ENCODE measurements at places on chromosomes 11 and 22.

- DNase-seq = peak; percentile 72
Observed at GRCh38 chr22:45202333-45203149, 38.2 kb downstream of the KIAA0930 start.

DNA sequence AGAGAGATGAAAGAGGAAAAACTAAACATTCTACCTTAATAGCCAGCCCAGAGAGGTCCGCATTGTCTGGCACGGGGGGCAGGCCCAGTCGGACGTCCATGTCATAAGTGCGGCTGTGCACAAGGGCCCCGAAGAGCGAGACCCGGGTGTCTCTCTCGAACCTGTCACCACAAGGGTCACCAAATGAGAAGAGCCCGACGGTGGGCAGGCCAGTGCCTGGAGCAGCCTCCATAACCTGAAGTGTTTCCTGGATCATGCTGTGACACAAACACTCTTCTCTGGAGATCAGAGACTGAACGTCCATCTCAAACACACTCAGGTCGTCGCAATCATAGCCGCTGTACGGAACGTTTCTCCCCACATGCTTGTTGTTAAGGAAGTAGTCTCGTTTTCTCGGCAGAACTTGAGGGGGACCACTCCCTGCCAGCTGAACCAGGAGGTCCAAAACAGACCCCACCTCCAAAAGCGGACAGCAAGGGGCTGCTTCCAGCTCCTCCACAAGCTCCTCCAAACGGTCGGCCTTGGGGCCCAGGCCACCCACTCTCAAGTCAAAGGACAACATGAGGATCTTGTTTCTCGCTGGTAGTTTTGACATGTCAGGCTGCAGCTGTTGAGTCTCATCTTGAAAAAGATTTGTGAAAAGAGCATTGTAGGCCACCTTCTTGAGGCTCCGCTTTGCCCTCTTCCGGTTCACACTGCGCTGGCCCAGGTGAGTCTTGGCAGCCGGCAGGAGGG, 971 bp downstream of the TUBGCP6 start:
- DNase-seq = no peak

DNA sequence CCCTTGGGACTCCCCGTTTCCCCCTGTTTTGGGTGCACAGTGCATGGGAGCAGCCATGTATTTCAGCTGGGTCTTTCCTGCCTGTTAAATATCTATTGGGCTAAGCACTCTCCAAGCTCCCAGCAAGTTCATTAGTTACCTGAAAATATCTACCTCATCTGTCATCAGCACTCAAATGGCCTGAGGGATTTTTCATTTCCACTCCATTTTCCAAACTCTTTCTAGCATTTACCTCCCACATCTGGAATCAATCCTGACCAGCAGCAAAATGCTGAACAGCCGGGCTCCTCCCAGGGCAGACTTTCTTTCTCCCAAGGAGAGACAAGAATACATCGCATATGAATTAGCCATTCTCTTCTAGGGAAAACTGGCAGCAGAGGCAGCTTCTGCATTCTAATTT, 273.5 kb upstream of the MPPED2 start:
- DNase-seq = no peak

DNA sequence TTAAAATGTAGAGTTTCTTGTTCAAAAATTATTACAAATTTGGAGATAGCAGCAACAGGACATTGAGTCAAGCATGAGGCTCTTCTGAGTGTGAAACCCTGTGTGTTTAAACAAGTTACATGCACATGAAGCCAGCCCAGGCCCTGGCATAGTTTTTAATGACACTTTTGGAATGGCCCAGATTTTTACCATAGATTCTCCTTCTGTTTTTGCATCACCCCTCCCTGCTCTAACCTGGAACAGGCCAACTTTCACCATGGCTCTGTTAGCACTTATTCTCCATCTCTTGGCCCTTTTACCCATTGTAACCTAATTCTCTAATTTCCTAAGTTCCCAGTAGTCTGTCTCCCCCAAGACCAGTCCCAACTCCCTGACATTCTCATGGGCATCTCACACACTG, 63.1 kb upstream of the PRSS23 start:
- no peak for DNase-seq

DNA sequence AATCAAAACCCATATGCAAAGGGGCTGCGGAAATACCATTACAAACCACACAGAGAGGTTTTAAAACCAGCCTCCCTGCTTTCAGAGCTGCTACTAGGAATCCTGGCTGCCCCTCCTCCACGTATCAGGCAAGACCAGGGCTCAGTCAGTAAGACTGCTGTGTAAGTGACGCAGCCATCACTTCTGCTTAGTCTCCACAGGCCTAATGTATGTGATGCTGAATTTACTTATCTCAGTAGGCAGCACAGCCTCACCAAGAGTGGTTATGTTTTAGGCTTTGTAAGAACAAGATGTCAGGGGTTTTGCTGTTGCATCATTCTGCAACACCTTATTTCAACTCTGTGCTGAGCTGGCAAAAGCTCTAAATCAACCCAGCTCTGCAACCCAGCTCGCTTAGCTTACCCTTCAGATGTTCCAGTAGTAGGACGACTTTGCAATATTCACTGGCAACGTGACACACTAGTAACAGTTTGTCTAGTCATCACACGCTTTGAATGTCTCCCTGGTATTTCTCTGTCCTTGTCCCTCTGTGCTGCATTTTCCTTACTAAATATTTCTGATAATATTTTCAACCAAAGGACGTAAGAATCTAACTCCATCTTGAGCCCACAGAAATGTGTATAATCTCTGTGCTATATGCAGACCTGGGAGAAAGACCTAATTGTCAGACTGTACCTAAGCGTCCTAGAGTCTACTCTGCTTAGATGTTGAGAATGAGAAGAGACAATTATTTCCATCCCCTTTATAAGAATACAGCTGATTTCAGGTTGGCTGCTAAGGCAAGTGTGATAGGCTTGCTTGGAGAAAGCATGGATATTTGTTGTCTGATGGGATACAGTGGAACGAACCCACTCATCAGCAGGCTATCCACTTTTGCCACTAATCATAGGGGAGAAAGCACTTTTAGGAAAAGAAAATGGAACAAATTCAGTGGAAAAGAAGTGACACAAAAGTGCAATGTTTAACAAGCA, 72.2 kb downstream of the LARGE2 start:
- no peak for DNase-seq

GRCh38 chr11:64359712-64360445, 917 bp downstream of the RPS6KA4 start:
- DNase-seq = no peak

- DNase-seq = no peak
Observed at GRCh38 chr11:109864151-109864661, 229.0 kb upstream of the ZC3H12C start.

DNA sequence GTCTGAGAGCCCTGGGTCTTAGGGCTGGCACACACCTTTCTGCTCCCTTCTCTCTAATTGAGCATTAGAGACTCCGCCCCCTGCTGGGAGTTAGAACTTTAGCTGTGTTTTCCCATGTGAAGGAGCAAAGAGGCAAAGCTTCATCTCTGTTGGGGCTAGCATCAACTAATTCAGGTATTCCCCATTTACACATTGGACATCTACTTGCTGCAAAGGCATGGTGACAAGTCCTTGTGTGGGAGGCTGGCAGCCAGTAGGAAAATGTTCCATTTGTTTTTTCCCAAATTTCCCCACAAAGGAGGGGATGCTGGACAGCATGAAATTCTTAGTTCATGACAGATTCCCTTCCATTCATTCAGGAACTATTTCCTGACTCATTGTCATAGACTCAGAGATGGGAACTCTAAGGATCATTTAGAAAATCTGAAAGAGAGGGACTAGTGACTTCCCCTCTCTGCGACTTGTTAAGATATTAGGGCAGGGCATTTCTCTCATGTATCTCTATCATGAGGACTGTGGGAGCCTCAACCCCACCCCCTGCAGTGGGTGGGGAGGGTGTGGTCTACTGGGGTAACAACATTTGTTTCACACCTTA, 3.6 kb downstream of the CD44 start:
- no peak for DNase-seq

DNA sequence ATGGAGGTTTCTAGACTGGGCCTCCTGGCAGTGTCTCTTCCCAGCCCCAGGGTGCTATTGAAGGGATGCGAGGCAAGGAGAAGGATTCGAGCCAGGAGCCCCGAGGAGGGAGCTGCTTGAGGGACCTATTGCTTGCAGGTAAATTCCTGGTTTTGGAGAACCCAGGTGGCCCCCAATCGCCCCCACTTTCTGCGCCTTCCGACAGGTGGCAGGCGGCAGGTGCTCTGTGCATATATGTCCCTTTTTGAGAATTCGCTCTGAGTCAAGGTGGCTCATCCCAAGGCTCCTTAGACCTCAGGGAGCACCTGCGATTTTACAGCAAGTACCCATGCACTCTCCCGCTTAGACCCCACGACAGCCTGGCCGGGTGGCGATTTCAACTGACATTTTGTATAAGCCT, 40.3 kb upstream of the SHISAL1 start:
- no peak for DNase-seq

- no peak for DNase-seq
Observed at GRCh38 chr22:36171941-36172340, 11.4 kb upstream of the APOL3 start.

DNA sequence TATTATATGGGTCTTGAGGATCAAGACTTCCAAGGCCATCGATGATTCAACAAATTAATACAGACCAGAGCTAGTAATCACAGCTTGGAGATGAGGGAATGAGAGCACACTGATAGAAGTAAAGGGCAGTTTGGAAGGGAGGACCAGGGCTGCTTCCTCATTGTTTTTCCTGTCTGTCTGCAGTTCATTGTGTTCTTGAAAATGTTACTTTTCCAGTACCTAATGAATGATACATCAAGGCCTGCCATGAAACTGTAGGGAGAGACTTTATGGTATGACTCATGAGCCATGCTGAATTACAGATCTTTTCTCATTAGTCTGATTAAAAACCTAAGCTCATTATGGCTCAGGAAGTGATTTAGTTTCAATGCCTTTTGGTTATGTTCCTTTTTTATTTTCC, 855.6 kb downstream of the KCNA4 start:
- DNase-seq = no peak

DNA sequence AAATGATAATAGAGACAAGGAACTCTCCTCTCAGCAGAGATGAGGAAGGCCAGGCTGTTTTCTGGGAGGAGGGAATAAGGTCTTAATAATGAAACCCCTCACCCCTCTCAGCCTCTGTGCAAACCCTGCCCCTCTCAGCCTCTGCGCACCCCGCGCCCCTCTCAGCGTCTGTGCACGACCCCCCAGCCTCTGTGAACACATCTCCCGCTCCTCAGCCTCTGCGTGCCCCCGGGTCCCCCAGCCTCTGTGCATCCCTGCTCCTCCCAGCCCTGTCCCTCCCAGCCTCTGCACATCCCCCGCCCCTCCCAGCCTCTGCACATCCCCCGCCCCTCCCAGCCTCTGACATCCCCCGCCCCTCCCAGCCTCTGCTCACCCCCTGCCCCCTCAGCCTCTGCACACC, 837.8 kb downstream of the TBC1D22A start:
- peak; percentile 79 for DNase-seq

GRCh38 chr22:44704159-44705021, 2.4 kb downstream of the PRR5 start:
- DNase-seq = no peak

GRCh38 chr11:10938650-10939387, 81.0 kb upstream of the ZBED5 start:
- no peak for DNase-seq

DNA sequence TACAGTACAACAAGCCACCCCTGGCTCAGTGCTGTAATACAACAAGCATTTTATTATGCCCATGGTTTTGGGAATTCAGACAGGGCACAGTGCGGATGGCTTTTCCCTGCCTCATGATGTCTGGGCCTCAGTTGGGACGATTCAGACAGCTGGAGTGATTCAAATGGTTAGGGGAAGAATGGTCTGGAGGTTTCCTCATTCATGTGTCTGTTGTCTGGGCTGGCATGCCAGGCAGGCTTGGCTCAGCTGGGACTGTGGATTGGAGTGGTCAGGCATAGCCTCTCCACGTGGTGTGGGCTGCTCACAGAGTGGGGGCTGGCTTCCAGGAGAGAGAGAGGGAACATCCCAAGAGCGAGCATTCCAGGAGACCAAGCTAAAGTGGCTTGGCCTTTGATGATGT, 164.4 kb downstream of the C11orf91 start:
- no peak for DNase-seq

GRCh38 chr11:84358034-84358433, 1071.9 kb upstream of the CCDC90B start:
- no peak for DNase-seq

GRCh38 chr22:45574069-45574703, 71.5 kb downstream of the FBLN1 start:
- no peak for DNase-seq

GRCh38 chr11:7592711-7593110, 78.9 kb downstream of the PPFIBP2 start:
- no peak for DNase-seq

- DNase-seq = no peak
Observed at GRCh38 chr11:129247135-129247534, 55.0 kb upstream of the ARHGAP32 start.

DNA sequence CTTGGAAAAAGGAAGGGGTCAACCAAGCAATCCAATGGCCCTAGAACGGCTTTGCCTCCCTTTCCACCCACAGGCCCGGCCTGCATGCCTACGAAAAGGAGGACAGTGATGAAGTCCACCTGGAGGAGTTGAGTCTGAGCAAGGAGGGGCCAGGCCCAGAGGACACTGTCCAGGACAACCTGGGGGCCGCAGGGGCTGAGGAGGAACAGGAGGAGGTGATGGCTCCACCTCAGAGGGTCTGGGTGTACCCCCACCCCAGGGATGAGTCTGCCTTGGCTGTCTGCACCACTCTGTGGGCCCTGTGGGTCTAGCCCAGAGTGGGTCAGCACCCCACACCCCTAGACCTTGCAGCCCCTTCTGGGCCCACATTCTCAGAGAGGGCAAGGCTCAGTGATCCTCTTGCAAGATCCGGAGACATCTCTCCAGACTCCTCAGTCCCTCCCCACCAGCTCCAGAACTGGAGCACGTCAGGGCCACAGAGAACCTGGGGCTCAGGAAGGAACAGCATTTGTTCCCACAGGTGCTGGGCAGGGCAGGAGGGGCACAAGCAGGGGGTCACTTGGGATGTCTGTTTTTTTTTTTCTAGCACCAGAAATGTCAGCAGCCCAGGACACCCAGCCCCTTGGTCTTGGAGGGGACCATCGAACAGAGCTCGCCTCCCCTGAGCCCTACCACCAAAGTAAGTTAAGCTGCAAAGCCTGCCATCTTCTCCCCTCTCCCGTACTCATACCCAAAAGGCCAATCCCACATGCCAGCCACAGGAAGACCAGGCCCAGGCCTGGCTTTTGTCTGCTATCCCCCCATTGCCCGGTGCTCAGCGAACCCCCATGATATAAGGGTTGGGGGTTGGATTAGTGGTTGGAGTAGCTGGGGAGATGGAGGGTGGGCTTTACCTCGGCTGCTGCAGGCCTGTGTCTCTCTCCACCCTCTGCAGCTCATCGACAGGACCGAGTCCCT, 8.1 kb downstream of the PRR33 start:
- no peak for DNase-seq

GRCh38 chr22:32837803-32838202, 36.3 kb downstream of the TIMP3 start:
- DNase-seq = no peak

DNA sequence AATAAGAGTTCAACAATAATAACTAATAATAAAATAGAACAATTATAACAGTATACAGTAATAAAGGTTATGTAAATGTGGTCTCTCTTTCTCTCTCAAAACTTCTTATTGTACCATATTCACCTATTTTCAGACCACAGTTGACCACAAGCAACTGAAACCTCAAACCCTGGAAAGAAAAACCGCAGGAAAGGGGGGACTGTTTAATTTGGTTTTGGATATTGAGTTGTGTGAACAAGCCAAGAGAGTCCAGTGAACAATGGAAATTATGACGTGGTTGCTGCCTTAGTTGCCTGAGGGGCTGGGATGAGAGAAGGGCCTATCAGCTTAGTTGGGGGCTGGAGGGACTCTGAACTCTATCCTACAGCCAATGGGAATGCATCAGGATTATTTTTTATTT, 178.7 kb upstream of the POU2AF2 start:
- no peak for DNase-seq
